ENCODE measurements at places on chromosomes 12 and 14. TPM values are rescaled to one million over a fixed set of nuclear protein-coding genes. Genes with fewer than 3 reads are reported as not detected.

FGD6 gene
- 0.57 TPM for total RNA-seq

CBLN3 gene
- 5.5 TPM for total RNA-seq

MYL6B gene
- 70.7 TPM for total RNA-seq

MIP gene
- not detected for total RNA-seq

SERPINA5 gene
- not detected for total RNA-seq

Data from T-helper 2 cell treated with Interferon-gamma antibody and Interleukin-4, amounts not matched to agents 100 ng/mL and 5 ng/mL, for 36 hours (primary cell).